ENCODE measurements at places on chromosomes 16 and 17. TPM values are rescaled to one million over a fixed set of nuclear protein-coding genes. Genes with fewer than 3 reads are reported as not detected.

The KRTAP17-1 gene
- total RNA-seq, result not detected

The SKA2 gene
- total RNA-seq, result 75.9 TPM

The MEIOB gene
- total RNA-seq, result not detected

The CSH1 gene
- total RNA-seq, result not detected

The NPIPA3 gene
- 2.9 TPM for total RNA-seq

The FOXJ1 gene
- 0.27 TPM for total RNA-seq

The NUBP2 gene
- total RNA-seq, result 55.6 TPM

The AKAP1 gene
- 37.7 TPM for total RNA-seq

The EXOC3L1 gene
- not detected for total RNA-seq

The ABHD15 gene
- total RNA-seq, result 19.5 TPM

The PIGL gene
- total RNA-seq, result 29.3 TPM

The KRT39 gene
- not detected for total RNA-seq

The TMC7 gene
- 0.05 TPM for total RNA-seq

The GSDMA gene
- total RNA-seq, result 0.59 TPM

The GTF3C1 gene
- 52.3 TPM for total RNA-seq

The HOXB13 gene
- not detected for total RNA-seq

The TSNAXIP1 gene
- 0.36 TPM for total RNA-seq

The CLDN7 gene
- 0.39 TPM for total RNA-seq

The TMEM92 gene
- total RNA-seq, result 0.59 TPM

The TBC1D3C gene
- not detected for total RNA-seq

The CMTM2 gene
- total RNA-seq, result 1.00 TPM

The KCNAB3 gene
- total RNA-seq, result 9.2 TPM

The IGSF6 gene
- 0.23 TPM for total RNA-seq

The LUC7L3 gene
- total RNA-seq, result 110 TPM

The LPO gene
- total RNA-seq, result not detected

The HOXB4 gene
- total RNA-seq, result 6.9 TPM

The AKAP10 gene
- 40.6 TPM for total RNA-seq

The HEATR9 gene
- total RNA-seq, result 0.45 TPM

The KRT24 gene
- total RNA-seq, result not detected

The SP6 gene
- not detected for total RNA-seq

The CNGB1 gene
- not detected for total RNA-seq

The ATP2A1 gene
- total RNA-seq, result 1.6 TPM

All from T-helper 2 cell treated with Interferon-gamma antibody and Interleukin-4, amounts not matched to agents 100 ng/mL and 5 ng/mL, for 36 hours (primary cell).